ENCODE measurements at places on chromosomes 4 and X. TPM values are rescaled to one million over a fixed set of nuclear protein-coding genes. Genes with fewer than 3 reads are reported as not detected.

DNA sequence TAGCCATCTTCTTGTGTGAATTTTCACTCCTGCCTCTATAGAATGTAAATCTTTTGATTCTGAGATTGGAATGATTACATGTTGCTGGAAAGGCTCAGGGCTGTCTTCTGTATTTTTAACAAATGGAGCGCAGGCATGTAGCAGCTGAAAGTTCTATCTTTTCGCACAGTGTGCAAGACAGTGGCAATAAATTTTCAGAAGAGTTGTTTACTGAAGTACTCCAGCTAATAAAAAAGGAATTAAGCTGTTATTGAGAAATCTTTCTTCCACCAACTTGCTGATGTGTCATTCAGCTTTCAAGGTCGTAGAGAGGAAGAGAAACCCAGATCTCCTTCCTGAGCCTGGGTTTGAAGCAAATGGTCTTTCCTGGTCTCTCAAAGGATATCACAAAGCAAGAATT is 122.0 kb upstream of the PUDP start:
- DNase-seq, result no peak

DNA sequence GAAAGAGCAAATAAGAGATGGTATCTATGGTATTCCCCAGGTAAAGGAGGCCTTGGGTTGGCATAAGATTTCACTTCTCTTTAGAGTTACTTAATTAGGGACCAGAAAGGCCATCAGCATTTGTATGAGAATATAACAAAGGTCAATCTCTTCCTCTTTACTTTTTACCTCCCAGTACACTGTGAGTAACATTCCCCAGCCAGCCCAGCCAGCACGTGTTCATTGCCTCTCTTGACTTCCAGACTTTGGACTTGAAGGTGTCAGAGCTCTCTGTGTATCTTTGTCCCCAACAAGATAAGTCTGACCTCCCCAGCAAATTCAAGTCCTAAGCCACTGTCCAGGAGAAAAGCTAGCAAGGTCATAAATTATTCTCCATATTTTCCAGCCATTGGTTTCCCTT is 110.5 kb downstream of the AR start:
- no peak for DNase-seq

DNA sequence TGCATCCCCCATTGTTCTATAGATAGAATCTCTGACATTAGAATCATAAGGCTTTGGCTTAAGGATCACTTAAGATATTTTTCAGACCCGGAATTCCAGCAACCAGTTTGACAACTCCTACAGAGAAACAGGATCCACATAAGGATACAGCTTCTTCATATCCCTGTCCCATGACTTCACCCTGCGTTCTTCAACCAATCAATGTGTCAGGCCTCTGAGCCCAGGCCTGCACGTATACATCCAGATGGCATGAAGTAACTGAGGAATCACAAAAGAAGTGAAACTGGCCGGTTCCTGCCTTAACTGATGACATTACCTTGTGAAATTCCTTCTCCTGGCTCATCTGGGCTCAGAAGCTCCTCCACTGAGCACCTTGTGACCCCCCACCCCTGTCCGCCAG is 85.1 kb downstream of the MFAP3L start:
- DNase-seq, result no peak

- no peak for DNase-seq
Observed at GRCh38 chrX:7115557-7115956, 32.0 kb upstream of the STS start.

The MSANTD1 gene
- 0.91 TPM for total RNA-seq

GRCh38 chr4:143288171-143288570 is 48.5 kb upstream of the GAB1 start:
- no peak for DNase-seq

DNA sequence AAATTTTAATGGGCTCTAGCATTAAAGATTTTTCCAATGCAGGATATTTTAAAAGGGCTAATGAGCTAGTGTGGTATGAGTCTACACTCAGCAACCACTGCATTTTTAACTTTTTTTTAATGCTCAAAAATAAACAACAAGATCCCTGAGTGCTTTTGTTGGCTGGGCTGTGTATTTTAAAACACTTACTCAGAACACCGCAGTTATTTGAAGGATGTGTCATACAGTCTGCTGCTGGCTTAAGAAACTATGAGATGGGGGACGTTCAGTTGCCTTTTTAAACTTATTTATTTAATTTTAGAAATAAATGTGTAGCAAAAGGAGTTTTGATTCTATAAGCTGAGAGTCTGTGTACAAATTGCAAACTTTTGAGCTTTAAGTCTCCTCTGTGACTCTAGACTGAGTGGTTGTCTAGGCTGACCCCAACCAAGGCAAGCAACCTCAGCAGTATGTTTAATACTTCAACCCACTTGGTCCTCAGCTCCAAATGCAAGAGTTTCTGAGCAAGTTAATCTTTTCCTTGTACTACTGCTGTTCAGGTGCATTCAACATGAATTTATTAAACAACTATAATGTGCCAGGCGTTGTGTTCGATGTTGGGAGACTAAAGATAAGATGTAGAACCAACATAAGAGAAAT is 278.6 kb upstream of the DIPK2B start:
- DNase-seq, result peak; percentile 0
